GM18507 (cell line): ENCODE measurements at places on chromosomes 3 and 15.
A peak's percentile ranks its signal among the peaks of the same experiment; 100 is the strongest.

DNA sequence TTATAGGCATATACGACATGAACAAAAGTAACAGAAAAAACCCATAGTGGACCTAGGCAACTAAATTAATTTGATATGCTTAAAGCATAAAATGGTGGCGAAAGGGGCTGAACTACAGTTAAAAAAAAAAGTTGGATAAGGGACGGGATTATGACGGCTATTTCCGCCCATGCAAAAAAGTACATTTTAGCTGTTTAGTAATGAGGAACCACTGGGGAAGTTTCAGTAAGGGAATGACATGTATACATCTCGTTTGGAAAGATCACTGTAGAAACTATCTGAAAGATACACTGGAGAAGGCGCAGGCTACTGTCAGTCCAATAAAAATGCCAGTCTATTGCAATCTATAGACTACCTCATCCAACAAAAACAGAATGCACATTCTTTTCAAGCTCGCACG lies 65.6 kb downstream of the ZNF148 start:
- no peak for DNase-seq

DNA sequence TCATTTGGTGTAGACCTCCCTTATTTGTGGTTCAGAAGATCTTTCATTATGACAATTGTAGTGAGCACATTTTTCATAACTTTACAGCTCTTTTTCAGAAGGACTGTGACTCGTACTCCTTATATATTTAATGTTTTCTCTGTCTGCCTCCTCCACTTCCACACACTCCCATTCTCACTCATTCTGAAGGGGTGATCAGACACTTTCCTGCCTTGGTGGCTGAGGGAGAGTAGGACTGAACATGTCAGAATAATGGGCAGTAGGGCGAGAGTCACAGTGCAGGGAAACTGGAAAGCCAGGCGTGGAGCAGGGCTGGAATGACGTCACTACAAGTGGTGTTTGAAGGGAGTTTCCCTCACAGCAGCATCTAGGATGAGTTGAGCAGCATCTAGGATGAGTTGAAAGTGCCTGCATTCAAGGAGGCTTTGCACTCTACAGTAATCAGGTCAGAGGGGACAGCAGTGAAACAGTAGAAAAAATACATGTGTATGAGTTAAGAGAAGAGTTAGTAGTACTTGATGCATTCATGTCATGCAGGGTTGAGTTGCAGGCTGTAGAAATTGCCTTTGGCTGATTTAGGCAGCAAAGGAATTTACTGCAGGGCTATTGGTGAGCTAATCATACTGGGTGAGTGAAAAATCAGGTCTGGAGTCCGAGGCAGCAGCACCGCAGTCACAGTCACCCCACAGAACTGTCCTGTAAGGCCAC lies 36.3 kb upstream of the FBXL22 start:
- DNase-seq = no peak

- no peak for DNase-seq
Observed at GRCh38 chr15:35062738-35063099, 22.4 kb downstream of the NANOGP8 start.

DNA sequence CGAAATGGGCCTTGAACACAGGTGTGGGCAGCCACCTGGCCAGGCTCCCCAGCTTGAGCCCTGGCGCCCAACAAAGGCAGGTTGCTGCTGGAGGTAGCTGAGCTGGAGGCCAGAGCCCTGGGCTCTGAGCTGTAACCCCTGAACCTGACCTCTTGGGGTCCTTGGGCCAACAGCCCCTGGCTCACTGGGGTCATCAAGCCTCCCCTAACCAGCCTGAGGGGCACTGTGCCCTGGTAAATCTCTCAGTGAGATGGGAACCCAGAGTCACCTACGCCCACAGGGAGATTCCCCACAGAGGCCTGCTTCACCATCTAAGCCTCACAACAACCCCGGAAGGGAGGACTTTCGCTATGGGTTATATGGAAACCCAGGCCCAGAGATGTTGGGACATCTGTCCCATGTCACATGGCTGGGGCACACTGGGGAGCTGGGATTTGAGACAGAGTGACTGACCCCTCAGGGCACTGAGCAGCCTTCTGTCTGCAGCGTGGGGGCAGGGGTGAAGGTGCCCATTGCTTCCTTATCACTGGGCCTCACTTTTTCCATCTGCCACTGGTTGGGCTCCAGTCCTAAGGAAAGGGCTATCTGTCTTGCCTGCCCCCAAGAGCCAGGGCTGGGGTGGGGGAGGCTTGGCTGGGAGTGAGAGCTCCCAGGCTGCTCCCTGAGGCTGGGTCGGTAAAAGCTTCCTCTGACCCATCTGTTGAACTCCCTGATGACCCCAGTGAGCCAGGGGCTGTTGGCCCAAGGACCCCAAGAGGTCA lies 59.1 kb downstream of the IQSEC1 start:
- DNase-seq = no peak

GRCh38 chr3:16423947-16424673 lies 89.4 kb downstream of the RFTN1 start:
- DNase-seq = no peak

DNA sequence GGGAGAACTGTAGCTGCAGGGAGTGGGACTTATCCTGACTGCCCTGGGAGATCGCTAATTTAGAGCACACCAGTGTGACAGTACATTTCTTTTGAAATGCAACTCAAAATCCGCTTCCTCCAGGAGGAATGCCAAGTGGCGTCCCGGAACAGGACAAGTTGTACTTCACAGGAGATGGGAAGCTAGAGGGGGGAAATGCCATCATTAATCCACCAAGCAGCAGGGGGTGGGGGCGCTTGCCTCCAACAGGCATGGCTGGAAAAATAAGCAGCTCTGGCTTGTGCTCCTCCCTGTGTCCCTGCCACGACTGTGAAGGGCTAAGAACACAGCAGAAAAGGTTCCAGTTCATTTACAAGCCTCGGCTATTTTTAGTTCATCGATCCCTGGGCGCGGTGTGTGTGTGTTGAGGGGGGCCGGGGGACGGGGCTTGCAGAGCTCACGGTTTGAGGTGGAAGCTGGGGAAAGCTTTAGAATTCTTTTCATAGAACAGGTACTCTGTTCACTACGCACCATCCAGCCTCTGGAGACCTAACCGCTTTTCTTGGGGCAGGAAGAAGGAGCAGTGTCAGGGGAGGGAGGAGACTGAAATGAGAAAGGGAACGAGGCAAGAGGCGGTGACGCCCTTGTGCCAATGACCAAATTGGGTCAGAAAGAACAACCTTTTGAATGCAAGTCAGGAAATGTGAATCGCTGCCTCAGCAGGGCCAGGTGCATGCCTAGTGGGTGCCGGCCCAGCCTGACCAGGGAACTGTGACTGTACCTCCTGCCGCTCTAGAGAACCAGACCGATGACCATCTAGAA lies 51.8 kb upstream of the DGKG start:
- peak; percentile 11 for DNase-seq

GRCh38 chr3:40382617-40382979 lies 4.4 kb upstream of the ENTPD3 start:
- no peak for DNase-seq

DNA sequence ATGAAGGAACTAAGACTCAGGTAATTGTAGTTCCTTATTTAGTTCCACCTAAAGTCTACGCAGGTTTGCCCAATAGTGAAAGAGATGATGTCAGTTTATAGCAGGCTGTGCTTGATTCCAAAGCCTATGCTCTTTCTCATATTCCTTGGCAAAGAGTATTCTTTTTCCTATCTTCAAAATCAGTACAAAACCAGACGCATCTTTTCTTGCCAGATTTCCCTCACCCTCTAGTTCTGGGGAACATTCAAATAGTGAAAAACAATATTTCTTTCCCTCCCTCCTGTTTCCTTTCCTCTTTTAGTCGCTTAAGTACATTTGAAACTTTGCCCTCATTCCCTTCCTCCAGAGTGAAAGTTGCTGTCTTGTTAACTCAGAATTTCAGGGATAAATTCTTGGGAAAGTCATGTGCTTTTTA lies 134.6 kb upstream of the PDZRN3 start:
- DNase-seq = no peak

GRCh38 chr15:101528108-101528916 lies 38.8 kb upstream of the PCSK6 start:
- no peak for DNase-seq

DNA sequence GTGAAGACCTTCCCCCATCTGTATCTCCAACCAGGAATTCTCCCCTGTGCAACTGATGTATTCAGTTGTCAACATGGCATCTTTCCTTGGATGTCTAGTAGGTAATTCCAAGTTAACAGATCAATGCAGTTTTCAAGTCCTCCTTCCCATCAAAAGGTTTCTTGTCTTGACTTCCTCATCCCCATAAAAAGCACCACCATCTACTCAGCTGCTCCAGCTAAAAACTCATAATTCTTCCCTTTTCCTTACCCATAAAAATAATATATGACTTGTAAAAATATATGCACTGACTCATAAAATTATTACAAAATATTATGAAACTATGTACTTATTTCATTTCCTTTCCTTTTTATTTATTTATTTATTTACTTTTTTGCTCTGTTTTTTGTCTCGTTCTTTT lies 5.0 kb upstream of the CAND2 start:
- DNase-seq = no peak
